ENCODE measurements at places on chromosomes 5 and 9. TPM values are rescaled to one million over a fixed set of nuclear protein-coding genes. Genes with fewer than 3 reads are reported as not detected.

DNA sequence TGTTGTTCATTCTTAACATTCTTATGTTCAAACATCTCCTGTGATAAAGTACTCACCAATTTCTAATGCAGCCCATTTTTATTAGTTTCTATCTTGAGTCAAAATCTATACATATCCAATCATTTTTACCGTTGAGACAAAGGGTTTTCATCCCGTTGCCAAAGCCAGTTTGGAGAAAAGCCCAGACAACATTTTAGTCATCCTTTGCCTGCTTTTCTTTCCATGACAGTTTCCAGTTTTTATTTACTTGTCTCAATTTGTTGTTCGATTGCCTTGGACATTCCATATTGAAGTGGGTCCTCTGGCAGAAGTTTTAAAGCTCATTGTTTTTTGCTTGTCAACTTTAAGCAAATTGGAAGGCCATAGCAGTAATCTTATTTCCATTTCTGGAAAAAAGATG lies 123.9 kb downstream of the RAB3C start:
- DNase-seq: no peak

Gene TBC1D13
- 22.4 TPM for total RNA-seq

Gene MARVELD2
- 1.9 TPM for total RNA-seq

Gene EDIL3
- total RNA-seq: 29.7 TPM

DNA sequence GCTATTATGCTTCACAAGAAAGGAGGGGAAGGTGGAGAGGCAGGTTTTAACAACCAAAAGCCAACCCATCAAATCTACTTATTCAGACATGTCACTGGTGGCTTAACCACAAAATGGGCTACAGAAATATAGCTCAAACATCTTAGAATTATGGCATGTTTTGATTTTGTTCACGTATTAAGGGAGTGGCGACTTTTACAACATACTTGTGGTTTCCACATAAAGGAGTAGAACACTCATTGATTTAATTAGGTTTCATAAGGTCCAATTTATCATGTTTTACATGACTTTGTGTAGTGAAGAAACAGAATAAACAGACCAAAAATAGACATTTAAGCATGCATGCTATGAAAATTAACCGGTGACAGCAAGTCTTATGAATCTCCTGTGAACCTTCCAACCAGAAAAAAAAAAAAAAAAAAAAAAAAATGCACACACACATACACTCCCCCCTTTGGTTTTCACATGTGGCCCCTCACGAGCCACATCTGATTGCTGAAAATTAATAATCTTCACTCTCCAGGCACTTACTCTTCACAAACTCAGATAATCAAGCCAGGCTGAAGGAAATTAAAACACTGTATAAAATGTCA lies 5.4 kb downstream of the ZNF608 start:
- no peak for DNase-seq

- no peak for DNase-seq
Observed at GRCh38 chr5:145637396-145637795, 197.7 kb downstream of the PRELID2 start.

DNA sequence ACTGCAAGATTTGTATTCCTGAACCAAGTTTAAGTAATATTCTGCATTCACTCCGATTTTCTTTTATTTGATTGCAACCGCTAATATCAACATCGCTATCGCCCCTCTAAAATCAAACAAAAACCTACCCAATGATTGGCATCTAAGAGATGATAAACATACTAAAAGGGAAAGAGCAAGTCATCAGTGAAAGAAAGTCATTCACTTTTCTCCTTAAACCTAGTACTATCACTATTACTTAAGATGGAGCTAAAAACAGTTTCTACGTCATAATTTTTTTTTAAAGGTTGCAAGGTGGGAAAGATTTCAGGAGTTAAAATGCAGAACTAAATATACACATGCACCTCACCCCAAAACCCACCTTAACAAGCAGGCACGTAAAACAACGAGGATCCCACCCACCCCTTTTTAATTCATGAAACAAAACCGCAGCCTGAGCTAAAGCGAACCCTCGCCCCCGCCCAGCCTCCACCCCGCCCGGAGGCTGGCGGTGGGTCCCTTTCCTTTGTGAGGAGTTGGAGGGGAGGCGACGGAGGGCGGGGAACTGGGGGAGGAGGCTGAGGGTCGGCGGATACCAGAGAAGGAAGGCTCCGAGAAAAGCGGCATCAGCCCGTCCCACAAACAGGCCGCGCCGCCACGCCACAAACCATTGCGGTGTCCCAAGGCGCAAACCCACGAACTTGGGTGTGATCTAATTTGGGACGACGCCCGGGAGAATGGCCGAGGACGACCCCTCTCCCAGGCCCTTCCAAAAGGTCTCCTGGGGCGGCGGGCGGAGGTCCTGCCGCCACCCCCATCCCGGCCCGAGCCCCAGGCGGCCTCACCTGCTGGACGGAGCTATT lies 861 bp downstream of the UBQLN1 start:
- DNase-seq: no peak

- DNase-seq: no peak
Observed at GRCh38 chr5:6723816-6724300, 10.6 kb downstream of the TENT4A start.

GRCh38 chr5:115948091-115948534 lies 14.2 kb upstream of the LVRN start:
- DNase-seq: no peak

GRCh38 chr9:75539523-75539922 lies 350.9 kb upstream of the PCSK5 start:
- no peak for DNase-seq

DNA sequence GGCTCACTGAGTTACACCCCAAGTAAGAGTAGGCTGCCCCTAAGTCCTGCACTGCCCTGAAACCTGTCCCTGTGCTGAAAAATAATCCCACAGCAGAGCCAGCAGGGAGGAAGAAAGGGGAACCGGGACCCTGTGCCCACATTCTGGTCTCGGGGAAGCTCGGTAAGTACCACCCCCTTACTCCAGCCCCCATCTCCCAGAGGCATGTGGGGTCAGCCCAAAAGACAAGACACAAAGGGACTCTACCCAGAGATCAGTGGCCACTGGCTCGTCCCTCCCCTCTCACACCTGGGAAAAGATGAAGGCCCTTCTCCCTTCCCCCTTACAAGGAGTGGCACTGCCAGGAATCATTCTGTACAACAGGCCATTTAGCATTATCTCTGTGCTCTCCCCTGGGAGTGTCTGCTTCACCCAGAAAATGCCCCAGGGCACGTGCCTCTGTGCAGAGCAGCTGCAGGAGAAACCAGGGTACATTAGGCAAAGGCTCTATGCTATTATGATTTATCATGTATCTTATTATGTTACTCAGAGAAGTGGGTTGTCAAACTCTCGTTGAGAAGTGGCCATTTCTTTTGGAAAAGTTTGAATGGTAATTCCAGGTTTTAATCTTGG lies 71.3 kb downstream of the NDFIP1 start:
- no peak for DNase-seq

- no peak for DNase-seq
Observed at GRCh38 chr5:39658866-39659265, 234.1 kb upstream of the DAB2 start.

DNA sequence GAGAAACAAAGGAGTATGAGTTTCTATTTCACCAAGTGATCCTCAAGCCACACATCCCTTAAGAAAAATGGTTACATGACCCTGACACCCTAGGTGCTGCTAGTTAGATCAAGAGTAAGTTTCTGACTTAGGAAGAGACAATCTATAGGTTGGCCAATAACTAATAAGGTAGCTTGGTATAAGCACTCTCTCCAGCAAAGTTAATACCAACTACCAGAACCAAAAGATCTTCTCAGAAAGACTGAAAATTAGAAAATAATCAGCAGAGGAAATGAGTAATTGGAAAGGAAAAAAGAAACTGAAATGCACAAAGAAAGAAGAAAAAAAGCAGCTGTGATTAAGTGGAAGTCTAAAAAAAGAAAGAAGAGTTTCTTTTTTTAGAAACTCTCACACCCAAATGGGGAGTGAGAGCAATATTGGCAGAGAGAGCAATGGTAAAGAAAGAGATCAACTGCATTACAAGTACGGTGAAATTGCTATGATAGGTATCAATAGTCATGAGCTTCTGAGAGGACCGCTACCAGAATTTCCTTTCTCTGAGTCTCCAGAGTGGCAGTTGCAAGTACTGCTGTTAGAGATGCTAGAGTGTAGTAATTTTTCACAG lies 195.5 kb downstream of the TMEM167A start:
- DNase-seq: no peak

GRCh38 chr9:105307591-105308130 lies 63.2 kb downstream of the SLC44A1 start:
- no peak for DNase-seq

DNA sequence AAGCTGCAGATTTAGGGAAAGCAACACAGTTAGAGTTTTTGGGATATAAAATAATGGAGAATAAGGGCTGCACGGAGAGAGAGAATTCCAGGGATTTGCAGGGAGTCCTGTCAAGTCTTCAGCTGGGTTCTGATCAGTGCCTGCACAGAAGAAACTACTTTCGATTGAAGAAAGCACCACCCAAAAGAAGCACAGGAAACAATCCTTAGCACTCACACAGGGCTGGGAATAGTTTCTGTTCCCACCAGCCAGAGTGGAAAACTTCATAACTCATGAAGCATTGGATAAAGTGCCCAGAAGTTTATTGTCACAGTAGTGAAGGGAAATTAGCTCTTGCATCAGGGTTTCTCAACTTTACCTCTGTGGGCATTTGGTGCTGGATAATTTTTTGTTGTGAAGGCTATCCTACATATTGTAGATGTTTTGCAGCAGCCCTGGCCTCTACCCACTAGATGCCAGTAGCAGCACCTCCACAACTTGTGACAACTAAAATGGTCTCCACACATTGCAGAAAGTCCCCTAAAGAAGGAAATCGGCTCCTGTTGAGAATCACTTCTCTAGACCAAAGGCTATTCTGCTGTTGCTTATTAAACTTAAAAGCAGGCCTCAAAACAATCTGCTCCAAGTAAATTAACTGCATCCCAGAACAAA lies 71.0 kb upstream of the FAM120A start:
- no peak for DNase-seq

DNA sequence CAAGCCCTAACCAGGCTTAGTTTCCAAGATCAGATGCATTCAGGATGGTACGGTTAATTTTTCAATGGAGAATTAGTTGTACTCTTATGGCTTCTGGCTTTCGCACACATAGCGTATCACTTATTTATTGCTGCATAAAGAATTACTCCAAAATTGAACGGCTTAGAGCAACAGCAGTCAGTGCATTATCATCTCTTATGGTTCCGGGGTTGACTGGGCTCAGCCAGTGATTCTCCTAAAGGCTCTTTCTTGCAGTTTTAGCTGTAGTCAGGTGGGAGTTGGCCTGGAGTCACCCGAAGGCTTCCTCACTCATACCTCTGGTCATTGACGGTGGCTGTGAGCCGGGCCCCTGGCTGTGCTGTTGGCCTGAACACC lies 595 bp upstream of the GRHPR start:
- no peak for DNase-seq

GRCh38 chr5:68688547-68688946 lies 405.3 kb upstream of the SLC30A5 start:
- DNase-seq: no peak

Gene EGR1
- total RNA-seq: 1.3 TPM

Gene PHAX
- 43.6 TPM for total RNA-seq

Gene PTBP3
- total RNA-seq: 47.3 TPM

- no peak for DNase-seq
Observed at GRCh38 chr9:135757356-135757755, 55.4 kb downstream of the KCNT1 start.

DNA sequence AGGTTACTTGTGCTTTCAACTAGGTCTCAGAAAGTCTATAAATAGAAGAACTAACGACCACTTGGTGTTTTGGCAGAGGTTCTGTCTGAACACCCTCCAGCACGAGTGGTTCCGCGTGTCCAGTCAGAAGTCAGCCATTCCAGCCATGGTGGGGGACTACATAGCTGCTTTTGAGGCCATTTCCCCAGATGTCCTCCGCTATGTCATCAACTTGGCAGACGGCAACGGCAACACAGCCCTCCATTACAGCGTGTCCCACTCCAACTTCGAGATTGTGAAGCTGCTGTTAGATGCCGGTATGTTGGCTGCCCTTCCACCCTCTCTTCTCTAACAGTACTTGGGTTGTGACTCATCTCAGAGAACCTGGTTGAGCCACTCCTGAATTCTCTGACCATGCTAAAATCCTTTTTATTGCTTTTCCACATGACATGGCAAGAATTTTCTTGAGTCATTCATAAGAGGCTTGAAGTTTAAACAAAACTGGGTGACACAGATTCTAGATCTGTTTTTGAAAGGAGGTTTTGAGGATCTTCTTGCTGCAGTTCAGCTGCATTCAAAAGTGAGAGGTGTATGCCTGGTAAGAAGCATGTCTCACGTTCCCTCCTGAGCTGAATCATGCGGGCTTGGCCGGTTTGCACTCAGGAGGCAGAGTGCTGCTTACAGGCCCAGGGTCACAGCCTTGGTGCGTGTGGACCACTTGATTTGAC lies 103.1 kb upstream of the DMRT1 start:
- DNase-seq: no peak

Gene EIF4EBP3
- total RNA-seq: 1.3 TPM

DNA sequence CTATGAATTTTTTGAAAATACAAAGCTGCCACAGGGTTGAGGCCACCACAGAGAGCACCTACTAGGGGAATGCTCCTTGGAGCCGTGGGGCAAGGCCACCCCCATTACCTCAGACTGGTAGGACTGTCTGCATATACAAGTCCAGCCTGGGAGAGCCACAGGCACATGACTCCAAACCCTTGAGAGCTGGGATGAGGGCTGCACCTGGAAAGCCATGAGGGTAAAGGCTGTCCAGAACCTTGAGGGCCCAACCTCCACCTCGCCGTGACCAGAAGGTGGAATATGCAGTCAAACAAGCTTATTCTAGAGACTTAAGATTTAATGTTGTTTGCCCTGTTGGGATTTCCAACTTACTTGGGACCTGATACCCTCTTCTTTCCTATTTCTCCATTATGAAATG lies 69.5 kb upstream of the TSLP start:
- no peak for DNase-seq

DNA sequence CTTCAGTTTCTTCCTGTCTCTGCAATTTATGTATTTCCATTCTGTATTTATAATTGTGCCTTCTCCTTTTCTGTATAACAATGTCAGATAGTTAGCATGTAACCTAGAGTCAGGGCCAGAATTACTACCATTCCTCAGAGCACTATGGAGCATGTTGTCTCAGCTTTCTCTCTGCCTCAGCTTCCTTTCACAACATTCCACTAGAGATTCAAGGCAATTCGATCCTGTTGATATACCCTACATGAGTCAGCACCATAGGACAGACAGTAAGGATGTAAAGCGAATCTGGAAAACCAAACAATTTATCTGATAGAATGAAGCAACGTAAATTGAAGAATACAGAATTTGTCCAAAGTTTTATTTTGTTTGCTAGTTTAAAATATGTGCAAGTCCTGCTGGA lies 728.3 kb upstream of the SEMA6A start:
- no peak for DNase-seq

Gene CSF2
- total RNA-seq: 31.6 TPM

DNA sequence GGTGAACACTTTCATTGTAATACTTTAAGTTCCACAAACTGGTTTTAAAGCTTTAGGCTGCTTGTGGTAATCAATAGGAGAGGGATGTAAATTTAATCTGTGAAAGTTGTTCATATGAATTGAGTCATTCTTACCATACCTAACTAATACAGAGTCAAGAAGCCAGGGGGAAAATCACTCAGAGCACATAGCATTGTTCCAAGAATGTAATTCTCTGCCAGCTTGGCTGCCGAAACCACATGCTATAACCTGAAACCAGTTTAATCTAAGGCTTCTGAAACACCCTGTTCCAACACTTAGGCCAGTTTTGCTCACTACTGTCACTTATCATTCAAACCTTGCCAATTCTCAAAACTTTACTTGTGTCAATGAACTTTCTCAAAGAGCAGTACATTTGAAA lies 528.8 kb upstream of the GRAMD2B start:
- DNase-seq: no peak

GRCh38 chr5:90014420-90014819 lies 395.1 kb downstream of the CETN3 start:
- no peak for DNase-seq

Gene CD274
- total RNA-seq: 15.5 TPM
